T-cell (primary cell): ENCODE measurements at places on chromosomes 11 and 22.

DNA sequence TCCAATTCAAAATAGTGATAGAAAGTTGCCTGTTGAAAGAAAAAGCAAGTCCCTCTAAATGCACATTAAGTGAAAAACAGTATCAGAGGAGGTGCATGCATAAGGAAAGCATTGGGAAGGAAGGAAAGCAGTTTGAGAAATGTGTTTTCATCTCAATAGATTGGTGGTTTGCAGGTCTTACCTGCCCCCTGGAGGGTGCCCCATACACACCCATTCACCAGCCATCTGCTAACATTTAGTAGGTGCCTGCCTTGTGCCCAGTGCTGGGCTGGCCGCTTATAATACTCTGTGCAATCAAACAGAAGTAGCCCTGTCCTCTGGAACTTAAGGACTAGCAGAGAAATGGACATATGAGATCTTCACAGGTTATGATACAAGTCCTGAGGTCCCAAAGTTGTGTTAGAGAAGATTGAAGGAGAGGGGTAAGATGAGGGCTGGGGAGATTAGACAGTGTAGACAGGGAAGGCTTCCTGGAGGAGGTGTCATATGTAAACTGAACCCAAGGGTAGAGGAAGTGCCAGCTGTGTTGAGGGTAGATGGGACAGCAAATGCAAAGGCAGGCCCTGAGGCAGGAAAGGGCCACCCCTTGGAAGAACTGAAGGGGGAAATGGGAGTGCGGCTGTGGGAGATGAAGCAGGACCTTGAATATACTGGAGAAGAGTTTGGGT is 184.2 kb downstream of the MN1 start:
- H3K4me1 ChIP-seq: no peaks in the 10 kb centered on the region
- H3K27me3 ChIP-seq: no peaks in the 10 kb centered on the region
- H3K4me3 ChIP-seq: no peak overlapping the region
- H3K36me3 ChIP-seq: no peaks in the 10 kb centered on the region
- DNase-seq: no peak

DNA sequence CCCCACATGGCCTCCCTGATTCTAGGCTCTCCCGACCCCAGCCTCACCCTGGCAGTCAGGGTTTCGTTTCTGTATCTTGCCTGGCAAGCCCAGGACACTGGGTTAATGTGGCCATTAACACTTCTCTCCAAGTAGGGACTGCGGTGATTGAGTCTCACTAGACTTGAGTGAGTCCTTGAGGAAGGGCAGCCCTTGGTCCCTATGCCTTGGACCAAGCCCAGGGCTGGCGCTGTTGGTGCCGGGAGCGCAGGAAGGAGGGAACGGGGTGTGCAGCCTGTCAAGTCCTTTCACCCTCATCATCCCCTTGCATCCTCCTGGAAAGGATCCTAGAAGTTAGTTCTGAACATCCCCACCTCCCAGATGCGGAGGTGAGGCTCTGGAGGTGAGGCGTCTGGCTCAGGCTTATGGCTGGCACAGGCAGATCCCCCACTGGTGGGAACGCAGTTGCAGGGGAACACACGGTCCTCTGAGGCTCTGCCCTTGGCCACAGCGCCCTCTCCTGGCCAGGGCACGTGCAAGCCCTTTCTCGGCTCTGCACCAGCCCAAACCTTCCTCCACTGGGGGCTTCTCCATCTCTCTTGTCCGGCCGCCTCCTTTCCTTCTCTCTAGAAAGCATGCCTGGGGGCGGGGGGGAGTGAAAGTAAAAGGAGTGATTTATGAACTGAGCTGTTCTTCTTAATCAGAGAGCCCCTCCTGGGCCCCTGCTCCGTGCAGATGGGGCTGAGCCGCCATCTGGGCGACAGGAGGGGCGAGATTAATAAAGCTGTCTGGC is 56.7 kb downstream of the TP53I11 start:
- H3K4me3 ChIP-seq: no peak overlapping the region
- peak; percentile 42 for DNase-seq

DNA sequence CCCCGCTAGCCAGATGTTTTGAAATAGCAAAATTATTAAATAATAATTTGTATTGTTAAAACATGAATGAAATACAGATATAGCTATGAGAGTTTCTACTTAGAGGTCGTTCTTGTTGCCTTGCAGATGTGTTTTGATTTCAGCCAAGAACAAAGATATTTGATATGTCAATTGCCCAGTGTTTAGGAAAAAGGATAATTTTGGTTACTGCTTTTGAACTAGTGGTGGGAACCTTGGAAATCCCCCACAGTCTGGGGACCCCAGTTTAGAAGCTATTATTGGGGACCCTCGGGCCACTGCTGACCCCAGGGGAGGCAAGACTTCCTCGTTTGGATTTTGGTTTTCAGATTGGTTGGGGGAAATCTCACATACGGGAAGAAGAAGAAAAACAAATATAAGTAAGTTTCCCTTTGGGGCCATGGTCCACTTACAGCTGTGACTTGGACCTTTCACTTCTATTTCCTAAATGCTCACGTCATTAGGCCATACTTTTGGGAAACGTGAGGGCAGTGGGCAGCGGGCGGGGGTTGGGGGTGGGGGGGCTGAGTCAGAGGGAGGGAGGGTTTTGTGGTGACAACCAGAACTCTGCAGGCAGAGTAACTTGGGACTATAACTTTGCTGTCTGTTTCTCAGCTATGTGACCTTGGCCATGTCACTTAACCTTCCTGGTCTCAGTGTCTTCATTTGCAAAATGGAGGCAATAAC is 37.0 kb downstream of the LDLRAD3 start:
- no peaks in the 10 kb centered on the region for H3K36me3 ChIP-seq
- no peaks in the 10 kb centered on the region for H3K4me1 ChIP-seq
- H3K27me3 ChIP-seq: no peaks in the 10 kb centered on the region
- DNase-seq: no peak
- H3K4me3 ChIP-seq: no peak overlapping the region

DNA sequence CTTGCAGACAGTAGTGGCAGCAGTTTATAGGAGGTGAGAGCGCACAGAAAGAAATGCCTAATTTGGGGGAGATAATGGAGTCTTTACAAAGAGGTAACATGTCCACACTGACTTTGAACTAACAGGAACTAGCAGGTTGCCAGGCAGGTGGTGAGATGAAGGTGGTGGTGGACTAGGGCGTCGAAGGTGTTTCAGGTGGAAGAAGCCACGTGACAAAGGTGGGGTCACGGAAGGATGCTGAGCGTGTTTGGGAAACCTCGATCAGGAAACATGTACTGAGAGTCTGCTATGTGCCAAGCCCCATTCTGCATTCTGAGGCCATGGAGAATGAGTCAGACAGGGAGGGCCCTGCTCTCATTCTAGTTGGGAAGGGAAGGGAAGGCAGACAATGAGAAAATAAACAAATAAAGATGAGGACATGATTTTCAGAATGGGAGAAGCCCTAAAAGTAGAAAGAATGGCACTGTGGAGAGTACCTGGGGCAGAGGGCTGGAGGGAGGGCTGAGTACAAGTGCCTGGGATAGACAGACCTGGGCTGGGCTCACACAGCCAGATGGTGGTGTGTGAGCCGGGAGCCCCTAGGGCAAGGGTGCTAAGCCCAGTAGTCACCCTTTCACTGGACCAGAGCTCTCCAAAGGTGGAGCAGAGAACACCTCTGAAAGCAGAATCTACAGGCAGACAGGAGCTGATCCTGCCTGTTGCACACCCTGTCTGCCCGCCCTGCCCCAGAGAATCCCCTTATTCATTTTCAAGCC is 16.2 kb upstream of the NNMT start:
- no peaks in the 10 kb centered on the region for H3K4me1 ChIP-seq
- H3K27ac ChIP-seq: no peak overlapping the region
- DNase-seq: no peak
- H3K36me3 ChIP-seq: no peaks in the 10 kb centered on the region

GRCh38 chr22:21942407-21943343 is 10.0 kb downstream of the PPM1F start:
- no peak overlapping the region for H3K4me3 ChIP-seq
- H3K4me1 ChIP-seq: peaks cover 26% of the 10 kb centered on the region
- peak overlapping the region; percentile 47 for H3K27ac ChIP-seq
- DNase-seq: no peak
- no peaks in the 10 kb centered on the region for H3K27me3 ChIP-seq

DNA sequence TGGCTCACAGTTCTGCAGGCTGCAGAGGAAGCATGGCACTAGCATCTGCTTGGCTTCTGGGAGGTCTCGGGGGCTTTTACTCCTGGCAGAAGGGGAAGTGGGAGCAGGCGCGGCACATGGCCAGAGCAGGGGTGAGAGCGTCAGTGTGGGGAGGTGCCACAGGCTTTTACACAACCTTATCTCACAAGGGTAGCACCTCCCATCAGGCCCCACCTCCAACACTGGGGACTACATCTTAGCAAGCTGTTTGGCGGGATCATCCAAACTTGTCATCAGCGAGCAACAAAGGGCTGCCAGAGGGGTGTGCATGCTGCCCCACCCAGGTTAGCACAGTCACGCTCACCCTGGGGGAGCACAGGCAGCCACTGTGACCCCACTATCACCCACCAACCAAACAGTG is 18.9 kb upstream of the YPEL1 start:
- H3K27ac ChIP-seq: no peak overlapping the region
- H3K4me3 ChIP-seq: no peak overlapping the region
- no peaks in the 10 kb centered on the region for H3K27me3 ChIP-seq

DNA sequence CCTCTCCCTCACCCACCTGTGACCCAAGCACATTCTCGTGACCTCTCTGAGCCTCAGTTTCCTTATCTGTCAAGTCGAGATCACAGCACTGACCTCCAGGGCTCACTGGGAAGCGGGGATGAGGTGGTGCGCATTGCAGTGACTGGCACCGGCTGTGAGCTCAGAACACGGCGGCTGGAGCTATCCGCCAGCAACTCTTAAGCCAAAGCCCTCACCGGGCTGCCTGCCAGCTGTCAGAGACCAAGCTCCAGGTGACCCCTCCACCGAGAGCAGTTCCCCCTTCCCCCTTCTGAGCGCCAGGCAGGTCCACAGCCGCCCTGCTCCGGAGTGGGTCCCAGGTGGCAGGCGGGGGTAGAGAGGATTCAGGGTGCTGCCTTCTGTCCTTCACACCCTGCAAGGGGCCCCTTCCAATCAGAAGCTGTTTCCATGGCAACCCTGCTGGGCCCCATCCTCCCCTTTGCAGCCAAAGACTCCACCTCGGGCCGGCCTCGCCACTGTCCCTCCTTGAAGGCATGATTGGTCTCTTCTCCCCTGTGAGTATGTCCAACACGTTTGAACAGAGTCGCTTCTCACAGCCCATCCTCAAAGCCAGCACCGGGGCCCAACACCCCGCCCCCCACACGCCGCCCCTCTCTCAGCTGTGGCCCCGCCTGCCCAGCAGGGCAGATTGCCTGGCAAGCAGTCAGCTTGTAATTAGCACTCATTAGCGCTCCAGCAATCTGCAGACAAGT is 98.7 kb downstream of the WNT7B start:
- no peaks in the 10 kb centered on the region for H3K4me1 ChIP-seq
- no peaks in the 10 kb centered on the region for H3K36me3 ChIP-seq
- H3K27ac ChIP-seq: no peak overlapping the region

DNA sequence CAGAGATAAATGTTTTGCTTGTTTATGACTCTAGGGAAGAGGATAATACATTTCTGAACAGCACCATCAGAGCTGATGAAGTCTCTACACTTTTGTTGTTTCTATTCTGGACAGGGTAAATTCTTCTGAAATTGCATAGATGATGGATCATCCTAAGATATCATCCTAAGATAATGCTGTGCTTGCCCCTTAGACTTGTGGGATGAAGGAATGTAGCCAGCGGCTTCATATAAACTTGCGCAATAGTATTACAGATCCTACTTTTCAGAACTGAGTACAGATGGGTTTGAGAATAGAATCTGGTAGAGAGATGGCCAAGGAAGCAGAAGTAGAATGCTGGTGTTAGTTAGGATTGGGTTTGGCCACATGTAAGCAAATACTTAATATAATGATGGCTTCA is 61.0 kb downstream of the NCAM1 start:
- H3K4me3 ChIP-seq: no peak overlapping the region
- DNase-seq: no peak
- H3K4me1 ChIP-seq: no peaks in the 10 kb centered on the region
- H3K27ac ChIP-seq: no peak overlapping the region

GRCh38 chr22:39496131-39496838 is 5.8 kb upstream of the MIEF1 start:
- no peak overlapping the region for H3K27ac ChIP-seq
- peak; percentile 29 for DNase-seq
- no peaks in the 10 kb centered on the region for H3K36me3 ChIP-seq

DNA sequence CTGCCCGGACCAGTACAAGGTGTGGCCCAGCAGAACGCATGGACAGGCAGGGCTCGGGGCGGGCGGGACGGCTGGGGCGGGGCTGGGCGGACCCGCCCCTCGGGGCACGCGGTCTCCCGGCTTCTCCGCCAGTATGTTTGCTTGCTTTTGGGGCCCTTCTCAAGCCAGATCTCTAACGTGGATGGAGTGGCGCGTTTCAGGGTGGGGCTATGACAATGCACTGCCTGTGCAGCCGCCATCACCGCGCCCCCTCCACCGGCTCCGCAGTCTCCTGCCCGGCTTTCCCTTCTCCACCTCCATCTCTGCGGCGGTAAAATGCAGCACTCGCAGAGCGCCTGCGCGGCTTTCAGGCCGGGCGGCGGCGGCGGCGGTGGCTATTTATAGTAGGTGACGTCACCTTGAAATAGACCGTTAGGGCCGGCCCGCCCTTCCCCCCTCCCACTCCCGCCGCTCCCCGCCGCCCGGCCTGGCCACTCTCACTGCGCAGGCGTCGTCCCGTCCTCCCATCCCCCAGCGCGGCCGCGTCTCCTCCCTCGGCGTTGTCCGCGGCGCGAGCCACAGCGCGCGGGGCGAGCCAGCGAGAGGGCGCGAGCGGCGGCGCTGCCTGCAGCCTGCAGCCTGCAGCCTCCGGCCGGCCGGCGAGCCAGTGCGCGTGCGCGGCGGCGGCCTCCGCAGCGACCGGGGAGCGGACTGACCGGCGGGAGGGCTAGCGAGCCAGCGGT is at the start of gene YWHAH:
Gene YWHAH, plus strand, starts transcription at position 558 of the 722 bp plus-strand sequence. CDS start 199 bp downstream, outside the sequence.
- DNase-seq: peak; percentile 74
- H3K4me1 ChIP-seq: peaks cover 27% of the 10 kb centered on the region
- H3K36me3 ChIP-seq: peaks cover 3% of the 10 kb centered on the region
- peak within 1 kb of the TSS; percentile 79 for H3K4me3 ChIP-seq

DNA sequence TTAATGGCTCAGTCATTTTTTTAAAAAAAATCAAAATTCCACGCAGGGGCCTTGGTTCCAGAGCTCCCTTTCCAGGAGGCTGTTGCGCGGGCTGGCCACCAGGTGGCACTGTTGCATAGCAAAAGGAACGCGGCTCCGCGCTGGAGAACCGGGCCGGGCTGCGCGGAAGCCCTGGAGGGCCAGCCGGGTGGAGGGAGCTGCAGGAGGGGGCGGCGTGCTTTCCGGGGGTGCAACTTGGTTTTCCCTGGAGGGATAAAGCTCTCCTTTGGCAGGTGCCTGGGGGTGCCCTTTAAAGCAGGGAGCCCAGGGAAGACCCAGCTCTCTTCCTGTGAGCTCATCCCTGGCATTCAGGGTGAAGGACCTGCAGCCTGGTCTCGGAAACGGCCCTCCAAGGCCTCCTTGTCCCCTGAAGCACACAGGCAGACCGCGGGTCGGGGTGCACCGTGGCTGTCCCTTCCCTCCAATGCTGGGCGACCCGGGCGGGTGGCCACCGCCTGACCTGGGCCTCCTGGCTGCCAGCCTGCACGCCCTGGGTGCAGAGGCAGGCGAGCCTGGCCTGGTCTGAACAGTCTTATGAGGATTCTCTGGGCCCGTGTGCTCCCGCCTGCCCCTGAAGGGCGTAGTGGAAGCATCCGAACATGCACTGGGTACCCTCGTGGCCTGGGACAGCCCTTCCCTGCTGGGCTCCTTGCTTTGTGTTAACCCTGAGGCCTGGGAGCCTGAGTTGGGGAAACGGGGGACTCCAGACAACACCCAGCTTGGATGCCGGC is 23.4 kb downstream of the KRTAP5-5 start:
- H3K27ac ChIP-seq: no peak overlapping the region
- no peak overlapping the region for H3K4me3 ChIP-seq
- peaks cover 64% of the 10 kb centered on the region for H3K27me3 ChIP-seq
- H3K4me1 ChIP-seq: peaks cover 4% of the 10 kb centered on the region
- peak; percentile 68 for DNase-seq

- no peak overlapping the region for H3K27ac ChIP-seq
- no peaks in the 10 kb centered on the region for H3K27me3 ChIP-seq
- H3K4me1 ChIP-seq: no peaks in the 10 kb centered on the region
These were observed 133.4 kb upstream of the PGR start for GRCh38 chr11:101262995-101263394.
